ENCODE measurements at places on chromosomes 11 and 22.

- peak; percentile 98 for DNase-seq
Observed at GRCh38 chr11:113184498-113184897, 129.9 kb upstream of the TTC12 start.

- DNase-seq = peak; percentile 23
Observed at GRCh38 chr11:121417055-121417551, 35.0 kb upstream of the SORL1 start.

DNA sequence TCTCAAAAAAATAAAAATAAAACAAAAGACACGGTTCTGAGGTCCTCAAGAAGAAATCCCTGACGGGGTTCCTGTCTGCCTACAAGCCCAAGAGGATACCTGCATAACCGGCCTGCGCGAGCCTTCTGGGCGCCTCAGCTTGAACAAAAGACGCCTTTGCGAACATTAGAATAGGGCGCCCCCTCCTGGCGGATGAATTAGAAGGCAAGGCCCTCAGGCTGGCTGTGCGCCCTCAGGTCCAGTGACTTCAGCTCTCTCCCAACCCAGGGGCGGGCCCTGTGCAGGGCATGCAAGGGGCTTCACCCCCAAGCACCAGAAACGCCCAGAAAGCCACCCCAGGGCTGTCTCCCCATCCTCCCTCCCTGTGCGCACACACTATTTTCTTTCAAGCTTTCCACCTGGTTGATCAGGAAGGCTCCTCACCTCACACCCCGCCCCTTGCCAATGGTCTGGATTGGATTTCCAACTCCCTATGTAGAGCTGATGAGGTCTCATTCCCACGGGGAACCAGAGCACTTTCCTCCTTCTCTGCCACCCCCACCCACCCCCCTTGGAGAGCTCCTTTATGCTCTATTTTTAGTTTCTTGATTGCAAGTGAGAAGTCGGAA, 273.3 kb downstream of the BUD13 start:
- DNase-seq = peak; percentile 74

DNA sequence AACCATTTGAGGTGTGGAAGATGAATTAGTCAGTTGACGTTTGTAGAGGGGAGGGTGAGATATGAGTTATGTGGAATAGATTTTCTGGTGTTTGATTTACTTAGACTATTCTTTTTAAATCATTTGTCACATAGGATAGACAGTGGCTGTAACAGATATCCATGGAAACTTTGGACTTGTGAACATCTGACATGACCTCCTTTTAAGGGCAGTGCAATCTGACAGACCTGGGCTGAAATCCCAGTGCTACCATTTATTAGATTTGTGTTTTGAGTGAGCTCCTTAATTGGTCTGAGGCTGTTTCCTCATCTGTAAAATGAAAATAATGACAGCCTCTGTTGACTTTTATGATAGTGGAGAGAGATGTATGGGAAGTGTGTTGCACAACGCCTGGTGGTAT, 159.9 kb downstream of the TEAD1 start:
- DNase-seq = no peak

DNA sequence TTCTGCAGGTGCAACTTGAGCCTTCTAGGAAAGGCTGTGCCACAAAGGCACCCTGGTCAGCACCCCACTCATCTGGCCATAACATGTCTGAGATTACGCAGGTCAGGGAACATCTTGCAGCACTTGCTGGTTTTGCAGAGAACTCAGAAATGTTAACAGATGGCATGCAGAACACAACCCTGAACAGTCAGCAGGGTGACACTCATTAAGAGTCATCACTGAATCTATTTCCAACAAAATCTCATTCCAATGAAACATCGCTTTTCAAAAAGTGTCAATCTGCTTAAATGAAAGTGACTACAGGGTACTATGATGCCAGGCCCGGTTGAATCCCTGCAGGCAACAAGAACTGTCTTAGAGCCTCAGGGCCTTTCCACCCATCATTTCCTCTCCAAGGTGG, 369.8 kb upstream of the CCDC90B start:
- no peak for DNase-seq

- DNase-seq = no peak
Observed at GRCh38 chr22:36745301-36745995, 30.5 kb downstream of the IFT27 start.
